Hematopoietic multipotent progenitor cell treated with erythropoietin and hydrocortisone succinate and interleukin-3 and kit ligand, for 15 days (in vitro differentiated cells): ENCODE measurements at places on chromosomes 3 and 15.

DNA sequence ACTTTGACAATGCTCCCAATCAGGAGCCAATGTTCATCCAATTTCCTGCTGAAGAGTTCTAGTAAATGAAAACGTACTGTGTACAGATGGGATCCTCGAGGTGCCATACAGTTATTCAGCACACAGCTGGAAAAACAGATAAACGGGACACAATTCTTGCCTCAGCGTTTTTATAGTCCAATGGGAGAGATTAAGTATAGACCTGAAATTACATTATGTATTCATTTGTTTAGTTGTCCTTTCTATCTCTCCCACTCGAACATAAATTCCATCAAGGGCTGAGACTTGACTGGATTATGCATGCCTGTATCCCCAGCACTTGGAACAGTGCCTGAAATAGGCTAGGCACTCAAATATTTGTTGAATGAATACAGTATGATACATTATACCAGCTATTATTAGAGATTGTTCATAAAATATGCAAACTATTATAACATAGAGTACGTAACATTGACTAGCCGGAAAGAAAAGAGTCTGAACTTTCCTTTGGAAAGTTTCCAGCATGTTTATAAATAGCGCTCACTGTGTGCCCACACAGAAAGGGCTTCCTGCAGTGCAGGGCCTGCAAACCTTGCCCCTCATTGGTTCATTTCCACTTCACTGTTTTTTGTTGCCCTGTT is 27.4 kb upstream of the SNTN start:
- DNase-seq, result no peak

- DNase-seq, result no peak
Measured at GRCh38 chr3:117892431-117892841, 1142.2 kb downstream of the IGSF11 start.

- DNase-seq, result no peak
Measured at GRCh38 chr3:38454884-38455638, 1.4 kb downstream of the ACVR2B start.

GRCh38 chr3:191198480-191198879 is 561 bp upstream of the OSTN start:
- DNase-seq, result no peak

- no peak for DNase-seq
Measured at GRCh38 chr3:124576565-124577493, 153.4 kb upstream of the UMPS start.

DNA sequence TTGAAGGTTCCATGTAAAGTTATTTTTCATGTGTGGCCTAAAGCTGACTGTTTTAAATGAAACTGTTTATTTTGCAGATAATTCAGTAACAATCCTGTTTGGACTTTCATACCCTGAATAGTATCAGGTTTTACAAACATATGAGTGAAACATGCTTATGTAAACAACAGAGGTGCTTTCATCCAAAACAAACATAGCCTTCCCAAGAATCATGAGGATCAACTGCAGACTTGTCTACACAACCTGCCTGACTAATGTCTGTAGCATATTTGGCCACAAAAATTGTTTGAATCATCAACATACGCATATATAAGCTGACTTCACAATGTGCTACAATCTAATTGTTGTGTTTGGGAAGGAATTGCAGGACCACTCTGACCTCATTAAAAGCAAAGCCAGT is 190.4 kb downstream of the DIPK2A start:
- no peak for DNase-seq

DNA sequence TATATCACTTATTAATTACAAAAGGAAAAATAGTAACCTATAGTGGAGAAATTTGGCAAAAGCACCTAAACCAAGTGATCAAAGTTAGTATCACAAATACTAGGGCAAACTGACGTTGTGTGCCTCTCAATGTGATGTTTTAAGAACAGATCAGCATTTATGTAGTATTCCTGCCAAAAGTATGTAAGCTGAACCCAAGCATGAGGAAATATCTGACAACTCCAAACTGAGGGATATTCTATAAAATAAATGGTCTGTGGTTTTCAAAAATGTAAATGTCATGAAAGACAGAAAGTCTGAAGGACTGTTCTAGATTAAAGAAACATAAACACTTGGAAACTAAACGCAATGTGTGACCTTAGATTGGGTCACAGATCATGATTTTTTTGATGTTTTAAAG is 34.3 kb upstream of the PIK3CA start:
- DNase-seq, result no peak

DNA sequence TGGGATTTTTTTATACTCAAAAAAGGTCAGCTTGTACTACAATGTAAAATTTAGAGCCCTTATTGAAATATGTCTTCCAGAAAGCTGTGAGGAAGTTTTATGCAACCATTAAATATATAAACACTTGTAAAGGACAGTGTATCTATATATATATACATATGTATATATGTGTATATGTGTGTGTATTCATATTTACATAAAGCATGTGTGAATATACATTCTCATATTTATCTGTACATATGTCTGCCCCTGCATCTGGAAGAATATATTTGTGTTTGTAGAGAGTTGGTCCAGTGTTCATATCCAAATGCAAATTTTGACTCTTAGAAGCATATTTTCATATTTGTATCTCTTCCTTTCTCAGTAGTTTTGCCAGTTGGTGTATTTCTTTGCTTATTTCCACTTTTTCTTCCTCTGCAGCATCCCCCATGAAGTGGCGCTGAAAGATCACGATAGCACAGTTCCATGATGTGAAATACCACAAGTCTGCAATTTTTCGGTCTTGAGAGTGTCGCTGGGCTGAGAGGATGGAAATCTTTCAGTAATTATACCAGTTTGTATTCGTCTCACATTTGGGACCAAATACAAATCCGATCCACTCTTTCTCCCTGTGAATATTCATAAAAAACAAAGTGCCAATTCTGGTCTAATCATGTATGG is 311.7 kb upstream of the DPH6 start:
- no peak for DNase-seq

- no peak for DNase-seq
Measured at GRCh38 chr3:73547427-73548248, 77.1 kb downstream of the PDZRN3 start.

DNA sequence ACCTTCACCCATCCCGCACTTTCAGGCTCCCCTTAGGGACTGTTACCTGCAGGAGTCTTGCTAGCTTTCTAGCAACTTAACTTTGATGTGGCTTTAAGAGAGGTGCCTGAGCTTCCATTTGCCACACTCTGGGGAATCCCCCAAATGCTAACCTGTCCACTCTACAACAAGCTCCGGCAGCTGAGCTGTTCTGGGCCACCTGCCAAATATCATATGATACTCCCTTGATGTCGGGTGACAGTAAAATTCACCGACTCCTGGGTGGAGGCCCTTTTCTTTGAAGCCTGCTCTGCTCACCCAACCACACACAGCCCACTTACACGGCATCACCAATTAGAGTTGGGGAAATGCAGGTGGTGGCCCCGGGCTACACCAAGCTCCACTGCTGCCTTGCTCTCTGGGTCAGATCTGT is 38.0 kb upstream of the XCR1 start:
- no peak for DNase-seq

- no peak for DNase-seq
Measured at GRCh38 chr15:101675015-101675414, 22.8 kb upstream of the TM2D3 start.

DNA sequence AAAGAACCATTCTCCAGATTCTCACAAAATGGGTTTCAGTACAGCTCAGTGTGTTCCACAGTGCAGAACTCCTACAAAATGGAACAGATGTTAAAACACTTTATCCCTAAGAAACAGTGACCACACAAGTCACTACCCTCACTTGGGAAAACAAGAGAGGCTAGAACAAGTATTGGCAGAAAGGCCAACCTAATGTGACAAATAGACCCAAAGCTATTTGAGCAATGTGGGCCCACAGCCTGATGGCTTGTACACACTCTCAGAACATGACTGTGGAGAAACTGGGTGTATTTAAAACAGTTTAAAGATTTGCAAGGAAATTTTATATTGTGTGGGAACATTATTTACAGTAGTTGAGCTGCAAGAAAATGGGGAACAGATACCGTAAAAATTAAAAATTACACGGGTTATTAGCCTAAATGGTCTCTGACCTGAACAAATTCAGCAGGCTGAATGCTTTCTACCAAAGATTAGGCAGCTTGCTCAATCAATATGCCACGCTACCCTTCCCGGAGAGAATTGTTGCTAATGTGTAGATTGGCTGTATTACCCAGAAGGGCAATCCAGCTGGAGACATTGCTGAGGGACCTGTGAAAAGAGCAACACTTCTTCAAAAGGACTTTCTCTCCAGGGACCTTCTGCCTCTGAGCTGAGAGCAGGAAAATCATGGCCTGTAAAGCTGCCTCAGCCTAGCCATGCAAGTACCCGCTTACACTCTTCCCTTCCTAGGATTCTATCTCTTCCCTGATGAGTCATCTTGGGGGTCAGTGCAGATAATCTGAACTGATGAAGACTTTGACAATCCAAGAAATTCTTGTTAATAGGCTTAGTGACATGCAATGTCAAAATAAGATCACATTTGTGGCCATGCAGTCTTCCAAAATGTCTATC is 97.1 kb downstream of the STRIT1 start:
- no peak for DNase-seq

GRCh38 chr3:169268286-169268776 is 395.2 kb downstream of the MECOM start:
- DNase-seq, result no peak

GRCh38 chr3:115350606-115351005 is 203.5 kb upstream of the ZBTB20 start:
- DNase-seq, result no peak

DNA sequence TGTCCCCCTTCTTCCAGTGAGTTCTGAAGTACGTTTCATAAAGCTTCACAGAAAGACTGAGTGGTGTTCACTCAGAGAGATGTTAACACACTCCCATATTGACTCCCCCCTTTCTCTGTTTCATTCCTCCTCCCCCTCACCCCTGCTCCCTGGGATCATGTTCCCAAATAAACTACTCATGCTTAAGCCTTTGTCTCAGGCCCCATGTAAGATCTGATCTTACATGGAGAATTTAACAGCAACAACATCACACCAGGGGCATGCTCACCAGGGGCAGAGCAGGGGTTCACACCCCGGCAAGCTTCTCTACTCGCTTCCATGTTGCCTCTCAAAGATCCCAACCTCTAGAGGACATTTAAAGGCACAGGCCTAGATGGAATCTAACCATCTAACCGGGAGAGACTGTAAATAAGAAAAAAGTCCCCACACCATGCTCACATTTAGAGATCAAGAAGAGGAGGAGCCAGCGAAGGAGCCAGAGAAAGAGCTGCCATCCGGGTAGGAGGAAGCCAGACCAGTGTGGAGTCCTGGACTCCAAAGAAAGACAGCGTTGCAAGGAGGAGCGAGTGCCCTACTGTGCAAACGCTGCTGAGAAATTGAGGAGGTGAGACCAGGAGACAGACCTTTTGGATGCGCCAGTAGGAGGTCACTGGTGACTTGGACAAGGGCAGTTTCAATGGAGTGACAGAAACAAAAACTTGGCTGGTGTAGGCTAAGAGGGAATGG is 21.4 kb upstream of the SRP14 start:
- DNase-seq, result no peak

DNA sequence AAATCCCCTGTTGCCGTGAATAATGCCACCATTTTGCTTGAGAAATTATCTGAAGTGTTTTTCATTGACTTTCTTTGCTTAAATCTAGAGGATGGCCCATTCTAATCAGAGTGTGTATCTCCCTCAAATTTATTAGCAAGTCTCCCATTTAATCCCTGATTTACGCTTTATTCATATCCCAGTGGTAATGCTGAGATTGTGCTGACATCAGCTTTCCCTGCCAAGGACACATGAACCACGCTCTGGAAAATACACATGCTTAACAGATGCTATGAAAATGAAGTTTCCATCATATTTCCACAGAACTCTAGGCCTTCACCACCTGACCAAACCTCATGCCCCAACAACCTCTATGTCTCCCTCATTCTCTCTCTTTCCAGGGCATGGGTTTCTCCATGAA is 545.4 kb downstream of the TUSC7 start:
- DNase-seq, result no peak

GRCh38 chr3:99777708-99778107 is 40.0 kb upstream of the CMSS1 start:
- DNase-seq, result no peak

DNA sequence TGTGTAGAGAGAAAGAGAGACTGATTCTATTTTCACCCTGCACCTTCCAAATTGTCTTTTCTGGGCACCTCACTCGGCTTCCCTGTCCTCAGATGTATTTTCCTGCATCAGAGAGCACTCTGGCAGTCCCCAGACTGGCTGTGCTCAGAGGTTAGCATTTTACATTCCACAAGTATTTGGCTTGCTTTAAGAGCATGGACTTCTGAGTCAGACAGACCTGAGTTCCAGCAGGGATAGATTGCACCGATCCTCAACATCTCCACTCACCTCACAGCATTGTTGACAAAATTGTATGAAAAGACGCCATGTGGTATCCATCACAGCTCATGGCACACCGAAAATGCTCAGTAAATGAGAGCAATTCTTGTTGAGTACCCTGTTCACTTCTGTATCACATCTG is 45.6 kb downstream of the SST start:
- no peak for DNase-seq

DNA sequence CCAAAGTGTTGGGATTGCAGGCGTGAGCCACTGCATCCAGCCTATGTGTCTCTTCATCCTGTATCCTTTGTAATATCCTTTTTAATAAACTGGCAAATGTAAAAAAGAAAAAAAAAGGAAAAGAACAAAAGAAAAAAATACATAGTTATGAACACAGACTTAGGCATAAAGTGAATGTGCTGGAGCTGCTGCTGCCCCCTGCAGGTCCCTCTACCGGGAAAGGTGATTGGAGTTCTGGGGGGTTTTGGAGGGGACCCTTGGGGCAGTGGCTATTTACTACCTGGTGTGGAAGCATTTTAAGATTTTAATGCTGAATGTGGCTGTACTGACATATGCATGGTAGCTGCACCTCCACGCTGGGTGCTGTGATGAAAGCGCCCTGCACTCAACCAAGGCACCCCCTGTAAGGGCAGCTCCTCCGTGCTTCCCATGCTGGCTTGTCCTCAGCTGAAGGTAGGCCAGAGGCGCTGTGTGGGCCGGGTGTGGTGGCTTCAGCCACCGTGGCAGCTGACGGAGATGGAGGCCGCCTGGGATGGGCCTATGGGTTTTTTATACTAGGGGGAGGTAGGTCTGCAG is 49.9 kb downstream of the RPLP1 start:
- DNase-seq, result no peak

- no peak for DNase-seq
Measured at GRCh38 chr3:86990012-86990733, 776 bp downstream of the VGLL3 start.

DNA sequence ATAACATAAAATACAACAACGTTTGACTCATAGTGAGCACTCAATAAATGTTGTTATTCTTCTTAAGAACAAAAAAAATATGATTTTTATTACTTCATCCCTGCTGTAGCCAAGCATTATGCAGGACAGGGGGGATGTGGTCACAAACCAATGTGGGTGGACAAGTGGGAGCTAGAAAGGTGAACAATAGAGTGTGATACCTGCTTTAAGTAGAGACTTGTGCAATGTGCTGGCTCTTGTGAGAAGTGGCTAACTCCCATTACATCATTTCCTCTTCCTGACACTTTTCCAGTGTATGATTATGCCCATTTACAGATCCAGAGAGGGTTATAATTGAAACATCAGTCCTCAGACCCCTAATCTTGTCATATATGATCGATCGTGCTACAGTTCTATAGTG is 193.6 kb downstream of the UBE2E2 start:
- DNase-seq, result no peak
